Heart left ventricle (tissue), 16 donors: ENCODE measurements at places on chromosomes 2 and 18. TPM values are rescaled to one million over a fixed set of nuclear protein-coding genes. Genes with fewer than 3 reads are reported as not detected.

LINC00305 gene
- not detected for total RNA-seq

KCNK3 gene
- total RNA-seq = 9.4 TPM

ZCCHC2 gene
- total RNA-seq = 12.1 TPM

HOXD13 gene
- not detected for total RNA-seq

HOXD11 gene
- not detected for total RNA-seq

TCF23 gene
- total RNA-seq = not detected

TLX2 gene
- total RNA-seq = not detected

SLC11A1 gene
- total RNA-seq = 4.3 TPM

TUBB8B gene
- total RNA-seq = not detected

RAMP1 gene
- 126 TPM for total RNA-seq

CCBE1 gene
- 0.74 TPM for total RNA-seq

DAW1 gene
- total RNA-seq = 0.49 TPM

PRKAG3 gene
- total RNA-seq = not detected

SUCLG1 gene
- 245 TPM for total RNA-seq

RNF125 gene
- 3.3 TPM for total RNA-seq

EML4 gene
- total RNA-seq = 4.8 TPM

ST6GAL2 gene
- total RNA-seq = 0.40 TPM

ERFE gene
- not detected for total RNA-seq

NT5C1B gene
- total RNA-seq = not detected

DYNAP gene
- total RNA-seq = not detected

GALR1 gene
- 0.05 TPM for total RNA-seq

EVA1A gene
- 1.3 TPM for total RNA-seq

MYO7B gene
- total RNA-seq = 0.56 TPM

DSEL gene
- total RNA-seq = 1.7 TPM

LIMS4 gene
- 3.2 TPM for total RNA-seq

SLC16A14 gene
- 3.1 TPM for total RNA-seq

GYPC gene
- total RNA-seq = 128 TPM

UGGT1 gene
- total RNA-seq = 33.3 TPM

HTR2B gene
- 0.61 TPM for total RNA-seq

PLA2R1 gene
- 0.88 TPM for total RNA-seq

OTOS gene
- not detected for total RNA-seq

CASP10 gene
- 10.2 TPM for total RNA-seq

SNTG2 gene
- total RNA-seq = 1.2 TPM

NXPH2 gene
- not detected for total RNA-seq

IL1F10 gene
- total RNA-seq = not detected

ZNF512 gene
- total RNA-seq = 14.0 TPM

FAP gene
- total RNA-seq = 11.3 TPM

KCNE4 gene
- total RNA-seq = 1.0 TPM

KRTCAP3 gene
- not detected for total RNA-seq

AFF3 gene
- total RNA-seq = 9.3 TPM

AGXT gene
- not detected for total RNA-seq

CCDC102B gene
- total RNA-seq = 16.1 TPM

POMC gene
- 8.0 TPM for total RNA-seq

ANKRD30BL gene
- total RNA-seq = not detected

TMEFF2 gene
- not detected for total RNA-seq

COL3A1 gene
- 73.7 TPM for total RNA-seq

C2orf78 gene
- not detected for total RNA-seq

SPP2 gene
- not detected for total RNA-seq

OSBPL6 gene
- 3.9 TPM for total RNA-seq

MITD1 gene
- total RNA-seq = 14.1 TPM

CD8A gene
- total RNA-seq = not detected

DOK6 gene
- 9.2 TPM for total RNA-seq
